ENCODE measurements at places on chromosomes 1 and 21.

GRCh38 chr1:89151047-89151446, 24.8 kb downstream of the GBP7 start:
- DNase-seq = no peak

- DNase-seq = peak; percentile 68
These were observed 65.7 kb downstream of the MAP3K7CL start for GRCh38 chr21:29195981-29196669.

DNA sequence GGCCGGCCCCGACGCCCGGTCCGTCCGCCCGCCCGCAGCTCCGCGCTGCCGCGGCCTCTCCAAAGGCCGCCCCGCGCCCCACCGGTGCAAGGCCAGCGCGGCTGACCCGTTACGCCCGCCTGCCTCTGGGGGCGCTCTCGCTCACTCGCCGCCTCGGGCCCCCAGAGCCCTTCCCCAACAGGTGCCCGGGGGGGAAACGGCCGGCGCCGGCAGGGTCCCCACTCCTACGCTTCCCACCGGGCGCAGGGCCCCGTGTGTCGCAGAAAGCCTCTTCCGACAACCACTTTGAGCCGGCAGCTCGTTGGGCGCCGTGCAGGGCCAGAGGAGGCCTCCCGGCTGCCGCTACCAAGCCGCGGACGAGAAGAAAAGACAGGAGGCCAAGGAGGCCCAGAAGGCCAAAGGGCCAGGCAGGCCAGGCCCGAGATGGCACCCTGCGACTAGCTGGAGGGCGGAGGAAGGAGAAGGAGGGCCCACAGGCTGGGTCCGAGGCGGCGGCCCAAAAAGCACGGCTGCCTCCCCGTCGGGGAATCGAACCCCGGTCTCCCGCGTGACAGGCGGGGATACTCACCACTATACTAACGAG, 64.9 kb upstream of the FCGR2A start:
- DNase-seq = peak; percentile 86

GRCh38 chr1:52523376-52523775, 29.5 kb downstream of the TUT4 start:
- no peak for DNase-seq

- DNase-seq = no peak
These were observed 8.2 kb downstream of the IFFO2 start for GRCh38 chr1:18948048-18948912.

GRCh38 chr1:19443326-19443725, 42.0 kb downstream of the CAPZB start:
- no peak for DNase-seq

- peak; percentile 30 for DNase-seq
These were observed 491.0 kb downstream of the MATN1 start for GRCh38 chr1:30232288-30232899.

DNA sequence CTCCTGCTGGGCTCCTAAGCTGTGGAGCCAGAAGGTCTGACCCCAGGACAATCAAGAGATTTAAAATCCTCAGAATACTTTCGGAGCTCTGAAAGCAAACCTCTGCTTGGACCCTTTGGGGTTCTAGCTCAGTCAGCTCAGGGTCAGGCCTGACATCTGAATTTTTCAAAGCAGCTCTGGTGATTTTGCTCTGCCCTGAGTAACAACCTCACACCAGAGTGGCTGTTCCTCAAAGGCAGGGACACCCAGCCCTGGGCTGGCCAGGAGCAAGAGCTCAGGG, 11.9 kb downstream of the SLC1A7 start:
- DNase-seq = no peak

DNA sequence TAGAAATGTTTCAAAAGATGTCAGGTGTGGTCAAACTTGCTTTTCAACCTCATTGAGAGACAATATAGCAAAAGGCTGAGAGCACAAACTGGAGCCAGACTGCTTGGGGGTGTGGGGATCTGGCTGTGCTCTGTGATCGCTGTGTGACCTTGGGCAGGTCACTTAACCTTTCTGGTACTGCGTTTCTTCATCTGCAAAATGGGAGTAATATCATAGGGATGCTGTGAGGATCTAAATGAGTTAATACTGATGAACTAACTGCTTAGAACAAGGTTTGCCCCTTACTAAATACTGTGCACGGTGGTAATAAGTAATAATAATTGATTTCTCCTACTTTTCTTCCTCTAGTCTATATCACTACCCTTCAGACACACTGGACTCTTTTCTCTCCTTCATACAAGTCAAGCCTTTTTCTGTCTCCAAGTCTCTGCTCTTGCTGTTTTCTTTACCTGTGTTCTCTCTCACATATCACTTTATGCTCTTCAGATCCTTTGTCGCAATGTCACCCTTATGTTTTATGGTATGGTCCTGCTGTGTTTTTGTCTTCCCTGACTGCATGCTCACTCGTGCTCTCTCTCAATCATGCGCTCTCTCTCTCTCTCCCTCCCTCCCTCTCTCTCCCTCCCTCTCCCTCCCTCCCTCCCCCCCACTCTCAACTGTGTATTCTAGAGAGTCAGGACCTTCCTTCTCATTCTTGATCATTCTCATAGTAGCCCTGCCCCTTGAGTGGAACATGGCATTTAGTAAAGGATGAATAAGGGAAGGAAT, 3.3 kb downstream of the MGST3 start:
- DNase-seq = no peak

- DNase-seq = no peak
These were observed 23.2 kb upstream of the PCBP3 start for GRCh38 chr21:45620201-45620923.

DNA sequence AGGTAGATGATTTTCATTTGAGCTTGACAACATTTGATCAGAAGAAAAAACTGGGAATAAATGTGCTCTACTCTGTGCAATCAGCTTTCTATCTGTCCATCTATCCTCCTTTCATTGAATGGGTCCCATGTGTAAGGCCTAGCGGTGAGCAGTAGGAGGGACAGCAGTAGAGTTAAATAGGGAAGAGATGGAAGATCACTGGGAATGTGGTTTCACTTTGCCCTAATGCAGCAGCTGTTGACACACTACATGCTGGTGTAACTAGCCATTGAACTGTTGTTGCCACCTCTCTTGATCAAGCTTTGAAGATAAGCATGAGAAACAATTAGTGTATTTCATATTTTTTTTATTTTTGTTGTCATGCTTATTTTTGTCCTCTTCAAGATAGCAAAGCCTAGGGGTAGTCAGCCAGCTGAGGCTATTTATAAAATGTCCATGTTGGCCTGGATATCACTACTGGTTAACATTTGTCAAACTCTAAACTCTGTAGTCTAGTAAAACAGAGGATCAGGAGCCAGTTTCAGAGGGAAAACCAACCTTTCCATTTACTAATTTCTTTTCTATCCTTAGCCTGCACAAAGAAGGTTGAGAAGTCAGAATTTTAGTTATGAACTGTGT, 41.9 kb downstream of the CACNA1E start:
- DNase-seq = no peak

- no peak for DNase-seq
These were observed 9.4 kb upstream of the XCL1 start for GRCh38 chr1:168567007-168567406.

DNA sequence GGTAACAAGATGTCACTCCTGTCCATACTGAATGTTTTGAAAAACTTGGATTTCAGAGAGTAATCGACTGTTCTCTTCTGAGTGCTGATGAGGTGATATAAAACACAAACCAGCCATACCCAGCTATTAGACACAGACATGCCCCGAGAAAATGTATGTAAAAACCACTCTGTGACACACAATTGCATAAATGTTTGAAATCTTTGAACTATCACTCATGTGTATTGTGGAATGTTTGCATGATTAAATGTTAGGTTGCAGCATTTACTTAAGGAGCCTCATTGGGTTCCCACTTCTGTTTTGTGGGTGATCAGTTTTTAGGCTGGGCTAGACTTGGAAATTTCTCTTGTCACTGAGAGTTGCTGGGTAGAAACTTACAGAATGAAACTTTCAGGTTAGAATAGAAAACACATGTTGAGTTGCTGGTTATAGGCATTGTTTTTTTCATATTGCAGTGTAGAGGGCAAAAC, 270.4 kb upstream of the B3GALT2 start:
- no peak for DNase-seq

DNA sequence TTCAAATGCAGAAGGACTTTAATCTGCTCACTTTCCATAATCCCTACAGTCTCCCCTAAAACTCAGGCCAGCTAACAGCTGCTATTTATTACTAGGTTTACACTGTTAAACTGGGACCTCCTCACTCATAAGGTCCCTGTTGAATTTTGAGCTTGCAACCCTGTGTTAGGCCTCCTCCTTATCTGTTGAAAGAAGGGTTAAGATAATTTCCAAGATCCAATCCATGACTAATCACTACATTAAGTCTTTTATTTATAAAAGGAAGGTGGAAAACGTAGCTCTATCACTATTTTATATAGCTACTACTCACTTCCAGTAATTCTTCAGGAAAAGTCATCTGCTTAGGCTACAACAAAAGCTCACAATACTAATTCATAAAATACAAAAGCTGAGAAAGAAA, 79.5 kb downstream of the EVI5 start:
- no peak for DNase-seq

DNA sequence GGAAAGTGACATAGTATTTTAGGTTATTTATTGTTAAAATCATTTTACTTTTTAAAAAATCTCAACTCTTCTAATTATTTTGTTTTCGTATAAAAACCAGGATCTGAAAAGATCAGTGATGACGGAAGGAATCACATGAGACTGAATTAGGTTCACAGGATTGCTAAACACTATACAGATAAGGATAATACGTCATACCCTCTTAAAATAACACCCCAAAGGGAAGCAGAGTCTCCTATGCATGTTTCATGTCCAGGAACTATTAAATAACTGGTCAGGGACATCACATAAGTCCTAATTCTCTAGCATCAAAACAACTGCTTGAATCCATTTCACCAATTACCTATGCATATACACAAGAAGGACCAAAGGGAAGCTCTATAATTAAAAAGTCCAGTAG, 84.9 kb downstream of the FOXJ3 start:
- DNase-seq = no peak

GRCh38 chr1:78721136-78721535, 71.5 kb downstream of the IFI44 start:
- DNase-seq = no peak

- DNase-seq = peak; percentile 78
These were observed 15.9 kb upstream of the PRDM15 start for GRCh38 chr21:41894922-41895557.

DNA sequence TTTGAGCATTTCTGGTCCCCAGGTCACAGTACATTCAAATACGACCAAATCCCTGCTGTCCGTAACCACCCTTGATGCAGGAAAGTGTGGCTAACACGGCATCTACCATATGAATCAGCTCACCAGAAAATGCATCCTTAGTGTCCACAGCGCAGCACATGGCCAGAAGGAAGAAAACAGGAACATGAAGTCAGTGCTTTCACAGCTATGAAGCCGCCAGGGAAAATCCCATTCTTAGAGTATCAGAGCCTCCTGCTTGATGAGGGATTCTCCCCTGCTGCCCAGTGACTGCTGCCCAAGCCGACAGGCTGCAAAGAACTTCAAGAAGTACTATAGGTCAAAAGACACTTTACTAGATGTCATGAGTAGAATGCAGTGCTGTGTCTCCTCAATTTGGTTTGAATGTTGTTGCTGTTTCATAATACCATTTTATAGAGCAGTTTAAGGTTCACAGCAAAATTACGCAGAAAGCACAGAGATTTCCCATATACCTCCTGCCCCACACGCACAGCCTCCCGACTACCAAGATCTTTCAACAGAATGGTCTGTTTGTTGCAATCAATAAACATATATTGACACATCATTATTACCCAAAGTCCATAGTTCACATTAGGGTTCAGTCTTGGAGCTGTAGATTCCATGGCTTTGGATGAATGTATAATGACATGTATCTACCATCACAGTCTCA, 14.5 kb downstream of the TIAM1 start:
- no peak for DNase-seq

DNA sequence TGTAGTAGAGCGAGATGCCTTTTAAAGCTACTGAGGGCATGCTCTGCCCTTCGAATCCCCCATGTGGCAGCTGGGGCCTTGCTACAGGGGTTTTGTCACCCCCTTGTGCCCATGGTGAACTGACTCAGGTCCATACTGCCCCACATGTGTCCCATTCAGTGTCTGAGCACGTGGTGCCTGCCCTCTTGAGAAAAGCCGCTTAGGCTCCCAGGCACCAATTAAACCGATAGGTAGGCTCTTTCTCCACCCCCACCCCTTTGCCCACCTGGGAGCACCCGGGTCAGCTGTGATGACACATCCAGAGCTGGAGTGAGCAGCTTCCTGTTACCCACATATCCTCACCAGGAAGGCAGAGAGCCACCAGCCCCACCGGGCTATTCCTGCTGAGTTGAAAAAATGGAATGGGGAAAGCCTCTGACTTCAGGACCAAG, 30.5 kb downstream of the TMCC2 start:
- no peak for DNase-seq

- no peak for DNase-seq
These were observed 38.1 kb upstream of the SLAMF9 start for GRCh38 chr1:159992161-159992560.

GRCh38 chr1:32728413-32729077, 26.0 kb upstream of the SYNC start:
- DNase-seq = no peak

- DNase-seq = peak; percentile 45
These were observed at the start of gene ZBTB7B for GRCh38 chr1:155002464-155003226. TSS of gene ZBTB7B (plus strand) at chr1:155002802. CDS start at chr1:155014661, 11,859 bp downstream.

DNA sequence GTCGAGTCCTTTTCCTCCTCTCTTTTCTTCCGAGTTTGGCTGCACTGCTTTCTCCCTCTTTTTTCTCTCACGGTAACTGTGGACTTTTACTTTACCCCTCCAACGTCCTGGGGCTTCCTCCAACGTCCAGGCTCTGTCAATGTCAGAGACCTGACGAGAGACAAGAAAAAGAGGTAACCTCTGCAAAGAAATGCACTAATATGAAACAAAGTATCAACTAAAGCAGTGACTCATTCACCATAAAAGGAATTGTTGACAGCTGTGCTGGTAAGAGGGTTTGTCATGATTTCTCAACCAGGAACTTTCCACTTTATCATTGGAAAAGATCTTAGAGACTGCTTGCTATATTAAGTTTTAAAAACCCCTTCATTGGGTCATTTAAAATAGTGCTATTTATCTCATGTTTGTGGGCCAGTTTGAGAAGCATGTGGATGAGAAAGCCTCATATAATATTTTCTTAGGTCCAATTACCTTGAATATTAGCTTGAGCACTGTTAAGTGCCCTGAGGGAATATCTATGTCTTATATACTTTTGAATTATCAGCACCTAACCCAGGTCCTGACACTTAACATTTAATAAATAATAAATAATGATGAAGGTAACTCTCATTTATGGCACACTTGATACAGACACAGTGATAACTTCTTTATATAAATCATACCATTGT, at the start of gene GBP2:
Gene GBP2 (minus strand): TSS at position 202 of the 668 bp plus-strand sequence. CDS start 4,148 bp downstream, outside the sequence.
- DNase-seq = no peak

- no peak for DNase-seq
These were observed 53.6 kb downstream of the KIAA1614 start for GRCh38 chr1:180966312-180966711.

DNA sequence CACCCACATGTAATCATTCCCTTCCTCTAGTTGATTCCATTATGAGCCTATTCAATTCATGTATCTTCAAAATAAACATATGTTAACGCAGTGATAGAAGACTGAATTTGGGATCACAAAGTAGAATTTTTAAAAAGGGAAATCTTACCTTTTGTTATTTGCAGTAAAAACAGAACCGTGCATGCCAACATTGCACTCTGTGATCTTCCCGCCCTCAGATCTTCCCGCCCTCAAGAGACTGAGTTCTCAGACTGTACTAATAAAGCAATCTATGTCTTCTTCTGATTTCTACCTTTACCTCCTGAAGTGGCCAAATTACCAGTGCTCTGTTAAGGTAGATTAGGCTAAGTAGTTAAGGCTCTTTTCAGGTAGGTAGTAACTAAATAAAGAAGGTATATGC, 3.6 kb upstream of the SUCO start:
- no peak for DNase-seq

GRCh38 chr1:212225871-212226302, 59.3 kb upstream of the PPP2R5A start:
- DNase-seq = no peak

Data from ELF-1 (cell line).